ENCODE measurements at places on chromosomes 4 and X.

GRCh38 chr4:24595659-24596058, 11.3 kb upstream of the DHX15 start:
- DNase-seq = no peak

DNA sequence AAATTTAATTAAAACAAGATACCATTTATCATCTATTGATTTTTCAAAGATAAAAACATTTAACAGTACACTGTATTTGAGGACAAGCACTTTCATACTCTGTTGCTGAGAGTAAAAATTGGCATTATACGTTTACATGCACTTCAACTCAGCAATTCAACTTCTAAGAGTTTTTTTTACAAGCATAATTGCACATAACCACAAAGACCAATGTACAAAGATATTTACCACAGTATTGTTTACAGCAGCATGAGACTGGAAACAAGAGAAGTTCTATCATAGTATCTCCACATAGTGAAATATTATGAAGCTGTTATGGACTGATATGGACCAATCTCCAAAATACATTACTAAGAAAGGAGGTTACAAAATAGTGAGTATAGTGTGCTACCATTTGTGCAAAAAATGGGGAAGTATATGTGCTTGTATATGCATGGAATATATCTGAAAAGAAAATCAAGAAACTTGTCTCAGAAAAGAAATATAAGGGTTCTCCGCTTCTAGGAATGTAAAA, 10.9 kb downstream of the GAB3 start:
- DNase-seq = no peak

- DNase-seq = no peak
These were observed 19.1 kb upstream of the TEX13B start for GRCh38 chrX:108001218-108001814.

- DNase-seq = no peak
These were observed 19.2 kb upstream of the RNF4 start for GRCh38 chr4:2449511-2450392.

DNA sequence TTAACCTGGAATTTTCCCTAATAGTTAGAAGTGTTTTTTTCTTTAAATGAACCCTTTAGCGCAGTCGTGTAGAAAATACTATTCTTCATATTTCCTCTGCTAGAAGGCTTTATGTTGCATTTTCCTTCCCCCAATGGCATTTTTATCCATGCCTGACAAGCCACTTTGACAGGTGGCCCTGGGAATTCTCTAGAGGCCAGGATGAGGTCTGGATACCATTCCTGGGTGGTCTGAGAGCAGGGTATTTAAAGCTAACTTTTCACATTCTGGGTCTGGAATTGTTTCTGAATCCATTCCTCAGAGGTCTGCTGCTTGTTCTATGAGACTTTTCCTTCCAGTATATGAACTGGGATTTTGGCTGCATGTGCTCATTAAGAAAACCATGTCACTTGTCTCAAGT, 31.2 kb upstream of the PDGFRA start:
- no peak for DNase-seq

- DNase-seq = no peak
These were observed 8.7 kb upstream of the ITGB1BP2 start for GRCh38 chrX:71292669-71293365.

GRCh38 chrX:13022926-13023325, 21.5 kb downstream of the FAM9C start:
- no peak for DNase-seq

Measured in right forelimb (tissue), 1 donor.